Stimulated activated naive CD8-positive, alpha-beta T cell treated with anti-CD3 and anti-CD28 coated beads, Interleukin-15, Interleukin-2, amounts not matched to agents 100 U/mL and 50 U/mL, for 24 hours (primary cell): ENCODE measurements at places on chromosomes 3 and 15.

DNA sequence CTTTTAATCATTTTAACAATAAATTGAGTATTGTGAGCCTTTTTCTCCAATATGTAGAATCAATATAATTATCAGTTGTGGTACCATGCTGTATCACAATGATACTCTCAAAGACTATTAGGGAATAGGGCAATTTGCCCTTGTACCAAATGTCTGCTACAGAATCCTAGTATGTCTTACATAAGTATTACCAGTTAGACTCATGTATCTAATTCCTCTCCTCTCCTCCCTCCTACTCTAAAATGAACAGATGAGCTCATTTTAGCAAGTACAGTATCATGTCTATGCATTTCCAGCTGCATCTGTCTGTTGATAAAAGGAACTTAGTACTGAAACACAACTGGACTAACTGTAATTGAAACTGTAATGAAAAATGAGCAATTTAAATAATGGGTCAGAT lies 124.3 kb upstream of the ATP11B start:
- no peak for DNase-seq

DNA sequence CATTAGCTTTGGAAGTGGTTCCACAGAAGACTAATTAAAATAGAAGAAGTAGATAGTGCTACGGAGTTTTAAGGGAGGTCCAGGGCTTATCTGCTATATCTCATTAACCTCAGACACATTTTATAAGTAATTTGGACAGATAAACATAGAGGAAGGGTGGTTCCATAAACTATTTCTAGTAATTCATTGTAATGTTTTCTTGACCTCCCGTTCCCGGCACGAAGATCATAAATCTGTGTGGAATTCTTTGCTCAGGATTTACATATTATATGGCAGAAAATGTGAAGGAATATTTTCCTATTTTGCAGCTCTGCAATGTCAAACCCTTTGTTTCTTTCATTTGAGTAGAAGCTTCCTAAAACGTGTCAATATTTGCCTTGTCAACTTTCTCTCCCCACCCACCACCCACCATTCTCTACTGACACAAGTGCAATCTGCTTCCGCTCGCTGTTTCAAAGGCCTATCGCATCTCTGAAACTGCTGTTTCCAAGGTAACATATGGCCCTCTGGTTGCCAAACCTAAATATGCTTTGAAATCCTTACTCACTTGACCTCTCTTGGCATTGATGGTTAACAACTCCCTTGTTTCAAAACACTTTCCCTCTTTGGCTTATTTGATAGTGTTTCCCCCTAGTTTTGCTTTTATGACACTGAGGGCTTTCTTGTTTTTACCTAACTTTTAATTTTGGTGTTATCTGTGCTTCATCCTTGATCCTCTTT lies 21.4 kb upstream of the PLSCR5 start:
- DNase-seq: no peak

GRCh38 chr3:32973982-32974381 lies 22.5 kb downstream of the CCR4 start:
- DNase-seq: no peak

- DNase-seq: no peak
These were observed 147.2 kb downstream of the EPHA6 start for GRCh38 chr3:96961576-96961975.

DNA sequence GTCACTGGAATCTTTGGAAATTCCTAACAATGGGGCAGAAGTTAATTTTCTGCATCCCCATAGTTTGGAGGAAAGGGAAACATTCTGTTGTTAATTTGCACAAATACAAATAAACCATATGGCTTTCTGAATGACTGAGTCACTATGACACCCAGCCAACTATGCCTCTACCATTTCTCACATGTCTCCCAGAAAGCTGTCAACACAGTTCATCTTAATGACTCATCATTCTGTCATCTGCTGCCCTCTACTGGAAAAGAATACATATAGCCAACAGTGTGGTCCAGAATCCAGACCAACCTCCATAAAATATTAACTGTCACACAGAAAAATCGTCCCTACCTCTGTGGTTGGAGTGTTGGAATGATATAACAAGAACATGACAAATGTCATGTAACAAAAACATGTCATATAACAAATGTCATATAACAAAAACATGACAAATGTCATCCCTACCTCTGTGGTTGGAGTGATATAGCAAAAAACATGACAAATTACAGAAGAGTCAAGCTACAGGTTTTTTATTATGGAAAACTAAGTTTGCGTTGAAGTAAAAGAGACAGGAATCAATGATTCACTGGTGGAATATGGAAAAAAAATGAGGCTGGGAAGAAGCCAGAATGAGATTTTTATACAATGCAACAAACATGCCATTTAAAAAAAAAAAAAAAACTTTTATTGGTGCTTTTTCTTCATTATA lies 47.7 kb upstream of the GYG1 start:
- DNase-seq: no peak

DNA sequence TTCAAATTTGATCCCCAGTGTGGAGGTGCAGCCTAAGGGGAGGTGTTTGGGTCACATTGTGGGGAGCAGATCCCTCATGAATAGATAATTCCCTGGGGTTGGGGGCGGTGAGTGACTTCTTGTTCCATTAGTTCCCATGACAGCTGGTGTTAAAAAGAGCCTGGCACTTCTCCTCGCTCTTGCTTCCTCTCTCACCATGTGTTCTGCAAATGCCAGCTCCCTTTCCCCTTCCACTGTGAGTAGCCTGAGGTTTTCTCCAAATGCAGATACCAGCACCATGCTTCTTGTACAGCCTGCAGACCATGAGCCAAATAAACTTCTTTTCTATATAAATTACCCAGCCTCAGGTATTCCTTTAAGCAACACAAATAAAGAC lies 23.1 kb downstream of the RIOX2 start:
- DNase-seq: no peak

DNA sequence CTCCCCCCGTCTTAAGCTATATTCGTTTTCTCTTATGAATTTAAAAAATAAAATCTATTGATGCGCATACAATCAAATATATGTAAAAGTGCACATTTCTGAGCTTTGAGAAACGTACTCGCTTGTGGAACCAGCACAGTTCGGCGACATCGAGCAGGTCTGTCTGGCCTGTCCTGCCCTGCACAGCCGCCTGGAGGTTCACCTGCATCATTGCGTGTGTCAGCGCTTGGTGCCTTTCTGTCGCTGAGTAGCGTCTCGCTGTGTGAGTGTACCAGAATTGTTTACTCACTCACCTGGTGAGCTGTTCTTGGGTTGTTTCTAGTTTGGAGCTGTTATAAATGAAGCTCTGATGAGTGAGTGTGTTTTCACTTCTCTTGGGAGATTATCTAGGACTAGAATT lies 104.0 kb downstream of the VGLL4 start:
- DNase-seq: no peak

GRCh38 chr3:128282380-128283196 lies 129.3 kb downstream of the EEFSEC start:
- DNase-seq: no peak

DNA sequence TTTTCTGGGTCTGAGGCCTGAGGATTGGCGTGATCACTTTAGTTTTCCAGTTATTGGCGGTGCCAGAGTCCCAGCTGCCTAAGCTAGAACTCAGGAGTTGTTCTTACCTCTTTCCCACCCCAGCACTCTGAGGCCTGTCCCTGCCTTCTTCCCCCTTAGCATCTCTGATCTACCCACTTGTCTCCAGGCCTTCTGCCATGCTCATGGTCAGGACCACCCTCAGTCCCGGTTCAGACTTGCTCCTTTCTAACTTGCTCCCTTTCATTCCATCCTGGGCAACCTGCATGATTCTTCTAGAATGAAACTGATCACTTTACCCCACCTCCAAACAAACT lies 15.7 kb downstream of the ACOX2 start:
- no peak for DNase-seq

- DNase-seq: no peak
These were observed 157.0 kb downstream of the FGF12 start for GRCh38 chr3:192570315-192570714.

- no peak for DNase-seq
These were observed 24.1 kb downstream of the ASB14 start for GRCh38 chr3:57268416-57268815.

- DNase-seq: no peak
These were observed 25.2 kb downstream of the CYFIP1 start for GRCh38 chr15:22954798-22955543.

DNA sequence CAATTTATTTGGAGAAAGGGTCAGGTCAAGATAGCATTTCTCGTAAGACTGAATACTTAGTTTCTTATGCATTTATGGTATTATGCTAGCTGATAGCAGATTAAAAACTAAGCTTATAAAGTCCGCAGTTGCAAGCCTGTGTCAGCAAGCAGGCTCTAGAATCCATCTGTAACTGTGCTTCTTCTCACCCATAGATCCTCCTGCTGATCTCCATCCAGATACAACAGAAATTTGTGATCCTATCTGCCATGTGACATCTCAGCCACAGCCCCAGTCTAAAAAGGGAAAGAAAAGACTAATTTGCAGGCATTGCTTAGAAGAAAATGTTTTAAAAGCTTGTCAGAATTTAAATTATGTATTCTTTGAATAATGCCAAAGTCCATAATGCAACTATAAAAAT lies 265.4 kb upstream of the CCDC54 start:
- no peak for DNase-seq

GRCh38 chr15:82571722-82572222 lies 31.5 kb upstream of the RPS17 start:
- no peak for DNase-seq

DNA sequence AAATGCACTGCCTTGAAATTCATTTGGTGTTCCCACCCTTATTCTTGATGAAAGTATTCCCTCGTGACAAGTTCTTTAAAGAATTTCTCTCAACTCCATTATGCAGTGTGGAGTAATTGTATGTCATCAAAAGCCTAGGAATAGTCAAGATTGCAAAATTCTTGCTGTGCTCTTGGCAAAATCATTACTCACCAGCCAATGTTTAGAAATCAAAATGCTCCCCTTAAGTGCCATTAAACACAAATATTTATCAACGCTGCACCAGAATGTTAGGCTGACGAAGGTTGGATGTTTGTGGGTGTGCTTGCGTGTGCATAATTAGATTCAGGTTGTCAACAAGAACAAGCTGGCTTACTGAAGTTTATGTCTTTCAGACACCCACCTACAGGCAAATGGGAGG lies 40.5 kb downstream of the SST start:
- DNase-seq: no peak

GRCh38 chr3:169060037-169060436 lies 603.5 kb downstream of the MECOM start:
- no peak for DNase-seq

- no peak for DNase-seq
These were observed 83.1 kb upstream of the PLCL2 start for GRCh38 chr3:16801698-16802097.

GRCh38 chr15:89801471-89802195 lies 13.0 kb downstream of the ANPEP start:
- DNase-seq: no peak

DNA sequence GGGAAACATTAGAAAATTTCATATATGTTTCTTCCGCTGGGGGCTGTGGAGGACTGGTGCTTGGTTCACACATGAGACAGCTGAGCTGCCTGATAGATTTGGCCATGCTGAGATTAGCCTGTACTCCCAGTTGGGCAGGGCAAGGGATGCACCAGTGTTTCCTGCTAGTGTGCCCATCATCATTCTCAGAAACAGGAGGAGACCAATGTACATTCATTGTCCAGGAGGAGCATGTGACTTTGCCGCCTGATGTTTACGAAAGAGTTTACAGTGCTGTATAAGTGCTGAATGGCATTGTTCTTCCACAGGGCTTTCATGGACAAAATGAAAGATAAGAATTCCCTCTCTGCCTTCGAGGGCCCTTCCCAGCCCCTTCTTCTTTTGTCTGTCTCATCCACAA lies 311.1 kb upstream of the THBS1 start:
- DNase-seq: no peak

GRCh38 chr3:30632065-30632464 lies 25.7 kb downstream of the TGFBR2 start:
- no peak for DNase-seq

GRCh38 chr3:33860373-33861050 lies 62.1 kb downstream of the PDCD6IP start:
- DNase-seq: no peak

DNA sequence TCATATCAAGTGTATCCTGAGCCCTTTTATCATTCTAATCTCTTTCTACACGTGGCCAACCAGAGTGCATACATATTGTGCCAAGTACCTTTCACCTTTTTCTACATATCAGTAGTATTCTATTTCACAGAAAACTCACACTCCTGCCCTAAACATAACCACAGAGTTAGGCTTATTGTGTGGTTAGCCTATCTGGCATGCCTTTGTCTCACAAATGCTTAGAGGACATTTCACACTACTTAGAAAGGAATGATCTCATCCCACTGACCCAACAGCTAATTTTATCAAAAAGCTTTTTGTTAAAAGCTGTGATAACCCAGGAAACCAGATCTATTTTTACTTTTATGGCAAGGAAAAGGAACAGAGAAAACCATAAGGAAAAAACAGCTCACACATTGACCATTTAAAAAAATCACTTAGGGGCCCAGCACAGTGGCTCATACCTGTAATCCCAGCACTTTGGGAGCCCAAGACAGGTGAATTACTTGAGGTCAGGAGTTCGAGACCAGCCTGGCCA lies 17.8 kb upstream of the MAP4 start:
- no peak for DNase-seq

DNA sequence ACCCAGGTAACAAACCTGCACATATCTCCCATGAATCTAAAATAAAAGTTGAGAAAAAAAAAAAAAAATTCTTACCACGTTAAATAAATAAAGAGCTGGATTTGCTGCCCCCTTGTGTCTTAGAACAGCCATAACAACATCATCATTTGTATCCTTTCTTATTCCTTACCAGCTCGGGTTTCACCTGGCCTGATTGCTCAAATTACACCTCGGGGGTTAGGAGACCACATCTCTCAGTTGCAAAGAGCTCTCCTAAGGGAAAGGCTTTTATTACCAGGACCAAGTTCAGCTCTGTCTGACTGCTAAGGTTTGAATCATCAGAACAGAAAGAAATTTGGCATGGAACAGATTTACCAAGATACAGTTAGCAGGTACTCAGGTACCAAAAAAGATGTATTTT lies 25.8 kb upstream of the RPL39L start:
- DNase-seq: no peak

DNA sequence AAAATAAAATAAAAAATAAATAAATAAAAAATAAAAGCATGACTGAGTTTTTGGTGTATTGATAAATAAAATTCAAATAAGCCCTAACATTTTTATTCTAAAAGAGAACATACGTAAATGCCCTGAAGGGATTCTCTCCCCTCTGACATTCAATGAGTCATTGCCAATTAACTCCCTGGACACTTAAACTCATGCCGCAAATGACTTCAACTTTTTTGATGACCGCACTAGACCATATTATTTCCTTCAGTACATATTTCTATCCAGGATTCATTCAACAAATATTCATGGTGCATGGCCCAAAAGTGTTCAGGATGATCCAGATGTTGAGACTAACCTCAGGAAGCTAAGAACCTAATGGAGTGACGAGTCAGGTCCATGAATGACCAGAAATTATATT lies 195.9 kb upstream of the LRRN1 start:
- no peak for DNase-seq

GRCh38 chr3:59774000-59774399 lies 724.2 kb upstream of the CFAP20DC start:
- DNase-seq: no peak

GRCh38 chr15:66780973-66781718 lies 79.1 kb downstream of the SMAD6 start:
- DNase-seq: no peak

- DNase-seq: no peak
These were observed 7.8 kb downstream of the DCBLD2 start for GRCh38 chr3:98893740-98894139.

- no peak for DNase-seq
These were observed 204.9 kb downstream of the KLHL25 start for GRCh38 chr15:85589851-85590250.

GRCh38 chr3:89108291-89108550 lies 800 bp downstream of the EPHA3 start:
- no peak for DNase-seq
